ENCODE measurements at places on chromosomes 11 and 22. TPM values are rescaled to one million over a fixed set of nuclear protein-coding genes. Genes with fewer than 3 reads are reported as not detected.

Gene GLYATL2
- total RNA-seq, result not detected

Gene OR9G4
- total RNA-seq, result not detected

Gene CABP4
- total RNA-seq, result 3.3 TPM

Gene ARRB1
- 45.4 TPM for total RNA-seq

Gene CABP2
- not detected for total RNA-seq

DNA sequence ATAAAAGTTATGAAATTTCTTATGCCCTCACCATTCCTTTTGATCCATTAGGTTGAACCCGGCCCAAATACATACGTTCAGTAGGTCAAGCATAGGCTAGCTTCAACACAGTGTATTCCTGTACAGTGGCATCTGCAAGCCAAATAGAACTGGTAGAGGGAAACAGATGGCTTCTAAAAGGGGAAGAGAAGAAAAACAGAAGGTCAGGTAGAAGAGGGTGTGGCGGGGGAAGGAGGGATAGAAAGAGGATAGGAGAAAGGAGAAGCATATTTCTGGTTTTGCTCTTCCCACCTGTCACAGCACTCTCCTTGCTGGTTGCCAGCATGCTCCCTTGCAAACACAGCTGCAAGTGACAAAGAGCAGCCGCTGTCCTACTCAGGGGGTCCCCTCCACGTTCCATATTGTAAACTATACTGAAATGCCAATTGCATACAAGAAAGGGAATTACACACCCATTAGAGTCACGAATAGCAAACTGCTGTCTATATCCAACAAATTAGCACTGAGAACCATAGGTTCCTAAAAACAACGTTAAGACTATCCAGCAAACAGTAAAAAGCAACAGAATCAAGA, 71.8 kb downstream of the PHF21A start:
- no peak for DNase-seq

DNA sequence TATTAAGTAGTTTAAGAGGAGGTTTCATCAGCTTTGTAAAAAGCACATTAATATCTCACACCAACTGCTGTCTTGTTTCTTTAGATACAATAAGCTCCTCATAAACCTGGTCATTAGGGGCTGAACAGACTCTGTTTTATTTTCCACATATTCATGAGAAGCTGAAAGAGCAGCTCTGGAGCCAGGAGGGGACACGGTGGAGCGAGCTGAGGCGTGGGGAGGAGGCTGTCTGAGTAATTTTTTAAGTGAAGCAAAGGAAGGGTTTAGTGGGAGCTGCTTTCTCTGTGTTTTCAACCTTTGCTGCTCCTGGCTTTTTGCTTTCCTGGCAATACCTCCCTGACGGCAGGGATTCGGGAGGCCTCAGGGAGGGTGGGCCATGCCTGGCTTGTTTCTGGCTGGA, 67.0 kb upstream of the EIF3D start:
- no peak for DNase-seq

DNA sequence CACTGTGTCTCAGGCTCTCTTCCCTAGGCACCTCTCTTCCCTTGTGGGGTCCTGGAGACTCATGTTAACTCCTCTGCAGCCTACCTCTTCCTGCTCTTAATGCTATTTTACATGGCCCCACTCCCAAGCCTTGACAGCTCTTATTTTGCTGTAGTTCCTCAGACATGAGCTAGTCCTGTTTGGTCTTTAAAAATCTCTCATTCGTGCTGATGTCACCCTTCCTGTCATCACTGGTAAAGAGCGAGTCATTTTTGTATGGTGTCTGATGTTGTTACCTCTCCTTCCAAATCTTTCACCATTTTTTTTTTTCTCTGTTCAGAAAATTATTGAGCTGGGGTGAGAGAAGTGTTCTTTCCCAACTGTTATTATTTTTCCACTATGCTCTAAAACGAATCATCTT, 84.8 kb upstream of the ZBED5 start:
- no peak for DNase-seq

DNA sequence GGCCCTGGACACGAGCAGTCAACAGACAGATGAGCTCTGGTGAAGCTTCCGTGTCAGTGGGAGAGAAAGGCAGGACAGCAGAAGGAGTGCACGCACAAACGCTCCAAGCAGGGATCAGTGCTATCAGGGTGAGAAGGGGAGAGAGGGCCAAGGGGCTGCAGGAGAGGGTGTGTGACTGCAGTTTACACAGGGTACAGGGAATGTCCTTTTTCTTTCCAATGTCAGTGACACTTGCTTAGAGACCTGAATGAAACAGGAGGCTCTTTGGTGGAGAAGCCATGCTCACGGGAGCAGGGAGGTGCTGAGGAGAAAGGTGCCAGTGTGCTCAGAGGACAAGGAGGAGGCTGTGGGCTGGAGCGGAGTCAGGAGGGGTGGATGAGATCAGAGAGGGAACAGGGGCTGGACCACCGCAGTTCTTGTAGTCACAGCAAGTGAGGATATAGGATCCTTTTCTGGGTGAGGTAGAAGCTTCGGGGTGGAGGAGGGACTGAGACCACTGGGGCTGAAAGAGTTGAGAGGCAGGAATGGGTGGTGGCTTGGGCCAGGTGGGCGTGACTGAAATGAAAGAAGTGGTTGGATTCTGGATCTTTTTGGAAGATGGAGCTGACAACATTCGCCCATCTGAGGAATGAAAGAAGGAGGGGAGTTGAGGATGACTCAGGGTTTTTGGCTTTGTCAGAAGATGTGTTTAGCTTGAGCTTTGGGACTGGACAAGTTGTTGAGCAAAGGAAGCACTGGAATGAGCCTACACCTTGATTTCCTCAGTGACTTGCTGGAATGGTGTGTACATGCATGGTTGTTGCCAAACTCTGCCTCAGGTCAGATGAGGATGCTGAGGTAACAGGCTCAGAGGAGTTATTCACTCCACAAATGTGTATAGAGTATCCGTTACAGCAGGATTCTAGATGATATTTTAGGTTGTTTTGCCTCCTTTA, 87.9 kb downstream of the ADAMTS15 start:
- DNase-seq, result no peak

- no peak for DNase-seq
Observed at GRCh38 chr22:27312565-27312964, 489.0 kb downstream of the MN1 start.

- DNase-seq, result no peak
Observed at GRCh38 chr22:40792451-40792850, 26.7 kb downstream of the SLC25A17 start.
